Aorta (tissue), 5 donors: ENCODE measurements at places on chromosomes 1 and 21.

- no peaks in the 10 kb centered on the region for H3K27me3 ChIP-seq
- no peak overlapping the region for H3K27ac ChIP-seq
- H3K4me1 ChIP-seq: no peaks in the 10 kb centered on the region
- no peak for DNase-seq
- H3K4me3 ChIP-seq: no peak overlapping the region
Observed at GRCh38 chr1:200128944-200129879, 101.7 kb downstream of the NR5A2 start.

GRCh38 chr1:92957030-92957734 is 4.1 kb downstream of the DIPK1A start:
- no peak for DNase-seq
- H3K27ac ChIP-seq: peak overlapping the region; percentile 5
- H3K36me3 ChIP-seq: no peaks in the 10 kb centered on the region
- no peak overlapping the region for H3K4me3 ChIP-seq
- H3K4me1 ChIP-seq: peaks cover 3% of the 10 kb centered on the region
- H3K27me3 ChIP-seq: no peaks in the 10 kb centered on the region

DNA sequence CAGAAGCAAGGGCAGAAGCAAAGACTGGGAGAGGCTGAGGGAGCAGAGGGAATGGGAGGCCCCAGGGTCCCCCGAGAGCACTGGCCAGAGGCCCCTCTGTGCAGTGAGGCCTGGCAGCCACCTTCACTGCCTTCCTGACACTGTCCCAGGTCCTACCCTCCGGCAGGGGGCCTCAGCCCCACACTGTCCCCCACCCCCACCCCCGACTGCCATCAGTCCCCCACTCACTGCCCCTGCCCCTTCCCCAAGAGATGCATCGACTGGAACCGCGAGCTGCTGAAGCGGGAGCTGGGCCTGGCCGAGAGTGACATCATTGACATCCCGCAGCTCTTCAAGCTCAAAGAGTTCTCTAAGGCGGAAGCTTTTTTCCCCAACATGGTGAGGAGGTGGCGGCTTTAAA is 13.0 kb upstream of the PADI6 start:
- H3K36me3 ChIP-seq: no peaks in the 10 kb centered on the region
- no peaks in the 10 kb centered on the region for H3K4me1 ChIP-seq
- no peaks in the 10 kb centered on the region for H3K27me3 ChIP-seq
- DNase-seq: no peak

DNA sequence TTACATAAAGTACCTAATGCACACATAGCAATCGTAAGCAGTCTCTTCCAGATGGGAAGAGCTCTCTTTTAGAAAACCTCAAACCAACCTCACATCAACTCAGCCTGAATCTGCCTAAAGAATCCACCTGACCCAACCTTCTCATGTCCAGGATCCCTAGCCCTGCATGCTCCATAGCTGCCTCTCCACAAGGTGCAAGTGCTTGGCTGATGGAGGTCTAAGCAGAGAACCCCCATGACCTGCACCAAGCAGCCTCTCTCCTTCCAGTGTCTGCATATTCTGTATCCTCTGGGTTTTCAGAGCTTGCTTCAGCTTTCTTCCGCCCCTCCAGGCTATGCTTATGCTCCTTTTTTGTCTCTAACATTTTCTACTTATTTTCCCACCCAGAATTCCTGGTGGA is 2.5 kb downstream of the LY9 start:
- H3K36me3 ChIP-seq: no peaks in the 10 kb centered on the region
- no peak overlapping the region for H3K4me3 ChIP-seq
- no peaks in the 10 kb centered on the region for H3K4me1 ChIP-seq

DNA sequence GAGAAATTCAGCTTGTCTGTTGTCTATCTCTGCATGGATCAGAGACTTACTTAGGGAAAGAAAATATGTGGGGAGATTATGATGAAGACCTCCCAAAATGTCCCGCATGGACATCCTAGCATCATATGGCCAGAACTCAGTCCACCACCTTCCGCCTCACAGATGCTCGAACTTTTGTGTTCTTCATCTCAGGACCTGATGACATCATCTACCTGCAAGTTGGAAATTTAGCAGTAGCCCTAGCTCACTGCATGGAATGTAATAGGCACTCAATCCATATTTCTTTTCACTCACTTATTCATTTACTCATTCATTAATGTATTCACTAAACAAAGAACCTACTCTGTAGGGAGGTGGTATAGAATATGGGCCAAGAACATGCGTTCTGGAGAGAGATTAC is 96.8 kb downstream of the CLIC6 start:
- no peaks in the 10 kb centered on the region for H3K27me3 ChIP-seq
- H3K36me3 ChIP-seq: no peaks in the 10 kb centered on the region
- no peak overlapping the region for H3K4me3 ChIP-seq
- H3K27ac ChIP-seq: no peak overlapping the region

DNA sequence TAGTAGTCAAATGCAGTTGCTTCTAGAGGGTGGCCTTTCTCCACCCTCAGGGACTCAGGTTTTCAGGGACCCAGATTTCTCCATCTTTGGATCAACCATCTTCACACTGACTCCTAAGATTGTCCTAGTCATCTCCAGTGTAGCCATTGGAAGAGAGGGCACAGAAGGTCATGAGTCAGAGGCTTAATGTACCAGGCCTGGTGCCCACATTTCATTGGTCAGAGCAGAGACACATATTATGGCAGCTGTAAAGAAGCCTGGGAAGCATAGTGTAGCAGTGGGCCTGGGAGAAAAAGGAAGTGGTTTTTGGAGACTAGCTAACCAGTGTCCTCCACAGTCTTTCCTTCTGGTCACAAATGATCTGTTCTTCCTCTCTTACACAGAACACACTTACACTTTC is 122.5 kb downstream of the GIPC2 start:
- no peak for DNase-seq
- H3K4me1 ChIP-seq: no peaks in the 10 kb centered on the region
- H3K36me3 ChIP-seq: no peaks in the 10 kb centered on the region
- no peaks in the 10 kb centered on the region for H3K27me3 ChIP-seq

DNA sequence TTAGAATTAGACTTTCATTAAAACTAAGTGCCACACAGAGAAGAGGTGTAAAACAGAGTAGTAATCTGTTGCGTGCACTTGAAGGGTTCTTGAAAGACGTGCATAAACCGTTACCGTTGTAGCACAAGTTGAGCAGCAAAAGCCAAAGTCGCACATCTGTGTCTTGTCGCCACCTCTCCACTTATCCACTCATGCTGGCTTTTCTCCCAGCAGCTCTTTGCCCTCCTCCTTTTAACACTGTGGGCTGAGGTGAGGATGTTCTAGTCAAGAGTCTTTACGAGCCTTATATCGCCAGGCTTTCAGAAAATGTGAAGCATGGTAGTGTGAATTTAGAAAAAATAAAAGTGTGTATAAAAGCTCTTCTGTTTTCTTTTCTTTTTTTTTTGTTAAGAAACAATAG is 48.0 kb downstream of the NR5A2 start:
- H3K27ac ChIP-seq: no peak overlapping the region
- no peaks in the 10 kb centered on the region for H3K4me1 ChIP-seq
- DNase-seq: no peak
- no peak overlapping the region for H3K4me3 ChIP-seq
- no peaks in the 10 kb centered on the region for H3K36me3 ChIP-seq

DNA sequence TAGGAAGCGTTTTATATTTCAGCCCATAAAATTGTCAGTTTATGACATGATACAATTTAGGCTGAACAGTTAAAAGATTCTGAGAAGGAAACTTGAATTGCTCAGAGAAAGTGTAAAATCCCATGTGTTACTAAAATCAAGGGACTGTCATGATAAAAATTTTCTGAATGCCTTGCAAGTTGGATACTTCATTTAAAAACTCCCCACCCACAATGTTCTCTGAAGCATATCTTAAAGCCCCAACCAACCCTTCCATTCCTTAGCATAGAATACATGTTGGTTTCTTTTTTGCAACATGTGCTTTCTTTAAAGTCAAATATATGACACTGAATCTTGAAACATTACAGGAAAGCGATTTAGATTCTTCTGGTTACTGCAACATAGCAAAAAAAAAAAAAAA is 97.4 kb downstream of the MRPL39 start:
- no peak for DNase-seq
- H3K36me3 ChIP-seq: no peaks in the 10 kb centered on the region
- H3K4me1 ChIP-seq: no peaks in the 10 kb centered on the region
- H3K27ac ChIP-seq: no peak overlapping the region
- H3K4me3 ChIP-seq: no peak overlapping the region

DNA sequence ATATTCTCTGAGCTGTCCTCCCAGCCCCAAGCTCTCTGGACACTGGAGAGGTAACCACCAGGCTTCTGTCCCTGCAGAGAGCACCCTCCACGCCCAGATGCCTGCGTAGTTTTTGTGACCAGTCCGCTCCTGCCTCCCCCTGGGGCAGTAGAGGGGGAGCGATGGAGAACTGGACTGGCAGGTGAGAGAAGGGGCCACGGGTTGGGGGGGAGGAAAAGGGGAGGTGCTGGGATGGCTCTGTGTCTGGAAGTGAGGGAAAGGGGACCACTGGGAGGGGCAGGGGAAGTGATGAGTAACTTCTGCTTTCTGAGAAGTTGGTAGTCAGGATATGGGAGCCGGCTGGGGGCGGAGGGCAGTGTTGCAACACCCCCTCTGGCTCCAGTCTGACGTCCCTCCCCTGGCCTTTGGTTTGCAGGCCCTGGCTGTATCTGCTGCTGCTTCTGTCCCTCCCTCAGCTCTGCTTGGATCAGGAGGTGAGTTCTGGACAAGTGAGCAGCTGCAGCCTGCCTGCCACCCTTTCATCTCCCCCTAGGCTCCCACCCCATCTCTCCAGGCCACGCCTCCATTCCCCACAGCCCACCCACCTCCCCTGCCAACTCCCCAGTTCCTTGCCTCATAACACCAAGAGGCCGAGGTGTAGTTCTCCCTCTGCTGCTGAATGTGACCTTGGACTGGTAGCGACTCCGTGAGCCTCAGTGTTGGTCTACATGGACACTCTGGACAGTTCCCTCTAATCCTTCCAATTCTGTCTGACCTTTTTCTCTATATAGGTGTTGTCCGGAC is 3.1 kb downstream of the ADAMTSL4 start:
- H3K4me3 ChIP-seq: no peak overlapping the region

DNA sequence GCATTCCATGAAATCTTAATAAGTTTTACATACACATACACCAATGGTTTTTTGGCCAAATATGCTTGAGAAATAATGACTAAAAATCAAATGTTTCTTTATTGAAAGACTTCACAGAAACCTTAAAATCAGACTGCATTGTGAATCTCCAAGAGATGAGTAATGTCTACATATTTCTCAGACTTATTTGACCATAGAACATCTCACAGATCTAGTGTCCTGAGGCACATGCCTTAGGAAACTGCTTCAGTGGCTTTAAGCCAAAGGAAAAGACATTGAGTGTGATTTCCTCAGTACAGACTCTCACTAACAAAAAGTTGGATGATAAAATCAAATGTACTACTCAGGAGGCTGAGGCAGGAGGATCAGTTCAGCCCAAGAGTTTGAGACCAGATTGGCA is 6.2 kb upstream of the C1orf105 start:
- no peaks in the 10 kb centered on the region for H3K36me3 ChIP-seq
- DNase-seq: no peak
- H3K27ac ChIP-seq: no peak overlapping the region
- H3K4me1 ChIP-seq: no peaks in the 10 kb centered on the region
- no peaks in the 10 kb centered on the region for H3K27me3 ChIP-seq
- no peak overlapping the region for H3K4me3 ChIP-seq

GRCh38 chr1:1624443-1625403 is 7.2 kb upstream of the MMP23B start:
- H3K27ac ChIP-seq: no peak overlapping the region
- H3K27me3 ChIP-seq: no peaks in the 10 kb centered on the region
- no peak overlapping the region for H3K4me3 ChIP-seq

DNA sequence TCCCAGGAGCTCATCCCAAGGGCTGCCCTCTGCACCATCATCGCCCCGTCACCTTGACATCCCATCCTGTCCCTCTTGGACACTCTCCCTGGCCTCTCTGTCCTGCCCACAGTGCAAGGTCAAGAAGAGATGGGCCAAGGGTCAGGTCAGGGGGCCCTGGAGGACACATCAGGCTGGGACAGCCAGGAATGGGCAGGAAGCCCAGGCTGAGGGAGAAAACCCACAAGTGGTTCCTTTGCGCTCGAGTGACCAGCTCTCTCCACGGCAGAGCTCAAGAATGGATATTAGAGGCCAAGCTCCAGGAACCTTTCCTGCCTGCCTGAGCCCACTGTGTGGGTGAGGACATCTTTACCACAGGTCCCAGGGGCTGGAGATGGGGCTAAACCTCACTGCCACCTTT is 41.0 kb downstream of the KCNN3 start:
- H3K27me3 ChIP-seq: no peaks in the 10 kb centered on the region
- DNase-seq: no peak
- no peak overlapping the region for H3K27ac ChIP-seq
- H3K4me1 ChIP-seq: no peaks in the 10 kb centered on the region

GRCh38 chr21:46425571-46425970 is 33.1 kb upstream of the DIP2A start:
- H3K4me1 ChIP-seq: no peaks in the 10 kb centered on the region
- no peak for DNase-seq
- H3K4me3 ChIP-seq: no peak overlapping the region
- H3K27me3 ChIP-seq: no peaks in the 10 kb centered on the region
- H3K27ac ChIP-seq: no peak overlapping the region
- no peaks in the 10 kb centered on the region for H3K36me3 ChIP-seq

DNA sequence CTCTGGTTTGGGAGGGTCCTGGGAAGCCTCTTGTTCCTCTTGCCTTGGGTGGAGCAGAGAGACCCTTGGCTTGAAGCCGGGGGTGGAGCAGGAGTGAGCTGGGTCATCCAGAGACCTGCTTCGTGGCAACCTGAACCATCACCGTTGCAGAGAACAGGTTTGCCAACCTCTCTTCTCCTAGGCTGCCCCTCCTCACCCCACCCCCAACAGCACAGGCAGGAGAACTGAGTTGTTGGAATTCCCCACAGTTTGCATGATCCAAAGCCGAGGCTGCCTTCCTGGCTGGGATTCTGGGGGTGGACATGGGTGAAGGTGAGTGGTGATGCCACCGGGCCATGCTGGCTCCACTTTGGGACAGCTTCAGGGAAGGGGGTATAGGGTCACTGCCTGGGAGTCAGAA is 2.2 kb downstream of the WNT4 start:
- no peak overlapping the region for H3K27ac ChIP-seq
- H3K4me1 ChIP-seq: no peaks in the 10 kb centered on the region
- H3K4me3 ChIP-seq: no peak overlapping the region
- H3K36me3 ChIP-seq: no peaks in the 10 kb centered on the region
- H3K27me3 ChIP-seq: no peaks in the 10 kb centered on the region
- no peak for DNase-seq

GRCh38 chr1:178456472-178456871 is 40.3 kb downstream of the CLEC20A start:
- H3K4me3 ChIP-seq: no peak overlapping the region
- H3K4me1 ChIP-seq: no peaks in the 10 kb centered on the region
- H3K27ac ChIP-seq: no peak overlapping the region
- DNase-seq: no peak
